Ovary (tissue), 10 donors: ENCODE measurements at places on chromosomes 1 and 21. TPM values are rescaled to one million over a fixed set of nuclear protein-coding genes. Genes with fewer than 3 reads are reported as not detected.

Gene CDK18
- 13.3 TPM for polyA plus RNA-seq

Gene OR2T11
- not detected for polyA plus RNA-seq

Gene PLEKHN1
- 0.10 TPM for polyA plus RNA-seq

Gene EXOC8
- polyA plus RNA-seq, result 5.2 TPM

Gene HNRNPCL2
- polyA plus RNA-seq, result not detected

DNA sequence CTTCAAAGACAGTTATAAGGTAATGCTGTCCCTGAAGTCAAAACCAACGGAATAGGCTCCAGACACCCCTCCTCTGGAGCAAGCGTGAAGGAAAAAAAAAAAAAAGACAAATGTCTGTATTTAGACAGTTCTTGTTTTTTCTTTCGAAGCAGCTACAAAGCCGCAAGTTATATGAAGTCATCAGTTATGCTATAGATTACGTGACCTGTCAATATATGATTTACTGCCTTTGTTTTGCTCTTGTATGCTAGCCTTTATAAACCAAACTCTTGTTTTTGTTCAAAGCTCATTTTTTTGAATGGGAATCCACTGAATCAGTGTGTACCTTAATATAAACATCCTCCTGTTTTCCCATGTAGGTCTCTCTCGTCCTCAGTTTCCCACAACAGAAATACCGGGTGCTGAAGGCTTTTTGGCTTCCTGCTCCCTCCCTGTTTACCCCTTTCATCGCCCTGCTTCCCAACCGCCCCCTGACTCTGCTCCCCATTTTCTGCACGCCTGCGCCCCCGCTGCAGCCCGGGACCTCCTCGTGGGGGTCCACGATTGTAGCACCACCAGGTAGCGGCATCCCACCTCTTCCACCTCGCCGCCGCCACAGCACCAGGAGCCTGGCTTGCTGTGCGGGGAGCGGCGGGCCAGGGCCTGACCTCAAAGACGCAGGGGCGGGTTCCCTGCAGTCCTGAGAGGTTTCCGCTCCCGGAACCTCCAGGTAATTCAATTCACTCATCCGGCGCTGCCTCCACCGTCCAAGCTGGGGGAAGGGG lies 5.2 kb upstream of the ZNF678 start:
- peaks cover 2% of the 10 kb centered on the region for H3K4me1 ChIP-seq
- no peak for DNase-seq
- H3K27me3 ChIP-seq, result no peaks in the 10 kb centered on the region
- H3K36me3 ChIP-seq, result no peaks in the 10 kb centered on the region

DNA sequence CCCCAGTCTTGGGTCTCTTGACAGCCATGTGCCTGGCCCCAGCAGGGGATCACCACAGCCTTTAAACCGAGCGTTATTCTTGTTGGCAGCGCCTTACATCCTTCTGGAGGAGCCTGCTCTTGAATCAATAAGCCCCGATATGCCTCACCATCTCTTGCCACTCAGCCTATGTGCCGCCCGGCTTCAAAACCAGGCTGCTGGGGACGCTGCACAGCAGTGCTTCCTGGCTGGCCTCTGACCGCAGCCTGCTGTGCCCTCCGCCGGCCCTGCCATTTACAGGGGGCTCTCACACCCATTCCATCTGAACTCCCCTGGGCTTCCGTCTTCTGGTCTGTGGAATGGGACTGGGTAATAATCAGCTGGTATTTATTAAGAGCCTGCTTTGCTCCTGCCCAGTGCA lies 3.0 kb upstream of the PEX10 start:
- no peak overlapping the region for H3K27ac ChIP-seq
- no peak for DNase-seq
- H3K4me3 ChIP-seq, result no peak overlapping the region
- no peaks in the 10 kb centered on the region for H3K36me3 ChIP-seq
- peaks cover 6% of the 10 kb centered on the region for H3K4me1 ChIP-seq

GRCh38 chr1:193083365-193084088 lies 21.7 kb downstream of the GLRX2 start:
- no peak overlapping the region for H3K27ac ChIP-seq
- H3K4me1 ChIP-seq, result peaks cover 2% of the 10 kb centered on the region
- H3K27me3 ChIP-seq, result no peaks in the 10 kb centered on the region
- no peak overlapping the region for H3K4me3 ChIP-seq

DNA sequence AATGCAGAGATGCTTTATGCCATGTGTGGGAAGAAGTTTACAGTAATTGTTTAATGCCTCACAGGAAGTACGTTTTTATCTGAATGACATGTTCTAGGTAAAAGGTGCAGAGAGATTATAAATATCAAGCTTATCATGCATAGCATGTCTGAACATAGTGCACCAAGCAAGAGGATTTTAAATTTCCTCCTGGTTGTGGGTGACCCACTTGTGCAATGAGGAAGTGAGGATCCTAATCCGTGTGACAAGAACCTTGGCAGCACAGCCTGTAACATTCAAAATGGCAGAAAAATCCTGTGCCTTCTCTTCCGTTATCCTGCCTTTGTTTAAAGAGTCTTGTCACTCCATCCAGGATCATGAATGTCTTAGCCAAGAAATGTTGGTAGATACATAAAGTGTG lies 75.6 kb downstream of the PLA2G4A start:
- H3K27me3 ChIP-seq, result no peaks in the 10 kb centered on the region
- no peak for DNase-seq
- no peaks in the 10 kb centered on the region for H3K4me1 ChIP-seq
- no peak overlapping the region for H3K27ac ChIP-seq

DNA sequence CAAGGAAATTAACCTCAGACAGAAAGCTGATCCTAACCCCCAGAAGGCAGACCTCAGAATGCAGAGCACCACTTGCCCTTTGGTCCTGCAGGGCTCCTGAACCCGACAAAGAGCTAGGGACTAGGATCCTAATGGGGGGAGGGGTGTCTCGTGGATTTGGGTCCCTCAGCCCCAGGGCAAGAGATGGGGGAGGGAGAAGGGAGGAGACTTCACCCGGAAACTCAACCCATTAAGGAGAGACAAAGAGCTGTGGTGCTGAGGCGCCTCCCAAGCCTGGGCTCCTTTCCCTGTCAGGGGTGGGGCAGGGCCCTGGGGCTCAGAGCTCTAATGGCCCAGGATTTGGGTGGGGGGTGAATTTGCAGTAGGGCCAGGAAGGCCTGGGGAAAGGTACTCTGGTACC lies 2.9 kb downstream of the NECTIN4 start:
- no peaks in the 10 kb centered on the region for H3K27me3 ChIP-seq
- H3K36me3 ChIP-seq, result no peaks in the 10 kb centered on the region

GRCh38 chr1:7659514-7659913 lies 111.6 kb upstream of the VAMP3 start:
- H3K27me3 ChIP-seq, result no peaks in the 10 kb centered on the region
- H3K27ac ChIP-seq, result no peak overlapping the region
- no peak overlapping the region for H3K4me3 ChIP-seq
- DNase-seq, result no peak

DNA sequence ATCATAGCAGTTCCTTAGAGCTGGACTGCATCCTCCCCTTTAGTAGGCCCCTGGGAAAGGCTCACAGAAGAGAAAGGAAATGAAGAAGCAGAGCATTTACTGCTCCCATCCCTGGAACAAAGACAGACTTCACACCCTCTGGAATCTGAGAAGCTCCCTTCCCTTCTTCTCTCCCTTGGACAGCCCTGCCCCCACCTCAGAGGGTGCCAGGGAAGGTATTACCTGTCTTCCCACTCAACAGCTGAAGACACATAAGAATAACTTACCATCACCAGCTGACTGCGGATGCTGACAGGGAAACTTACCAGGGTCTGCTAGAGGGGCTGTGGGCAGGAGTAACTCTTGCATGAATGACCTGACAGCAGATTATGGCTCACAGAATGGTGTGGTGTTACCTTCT lies 14.1 kb upstream of the FAAH start:
- H3K27ac ChIP-seq, result no peak overlapping the region
- no peaks in the 10 kb centered on the region for H3K4me1 ChIP-seq
- H3K4me3 ChIP-seq, result no peak overlapping the region
- H3K36me3 ChIP-seq, result no peaks in the 10 kb centered on the region

GRCh38 chr1:209335178-209335577 lies 248.3 kb upstream of the CAMK1G start:
- H3K27ac ChIP-seq, result no peak overlapping the region
- no peak for DNase-seq
- H3K36me3 ChIP-seq, result no peaks in the 10 kb centered on the region
- no peaks in the 10 kb centered on the region for H3K27me3 ChIP-seq
- no peaks in the 10 kb centered on the region for H3K4me1 ChIP-seq

DNA sequence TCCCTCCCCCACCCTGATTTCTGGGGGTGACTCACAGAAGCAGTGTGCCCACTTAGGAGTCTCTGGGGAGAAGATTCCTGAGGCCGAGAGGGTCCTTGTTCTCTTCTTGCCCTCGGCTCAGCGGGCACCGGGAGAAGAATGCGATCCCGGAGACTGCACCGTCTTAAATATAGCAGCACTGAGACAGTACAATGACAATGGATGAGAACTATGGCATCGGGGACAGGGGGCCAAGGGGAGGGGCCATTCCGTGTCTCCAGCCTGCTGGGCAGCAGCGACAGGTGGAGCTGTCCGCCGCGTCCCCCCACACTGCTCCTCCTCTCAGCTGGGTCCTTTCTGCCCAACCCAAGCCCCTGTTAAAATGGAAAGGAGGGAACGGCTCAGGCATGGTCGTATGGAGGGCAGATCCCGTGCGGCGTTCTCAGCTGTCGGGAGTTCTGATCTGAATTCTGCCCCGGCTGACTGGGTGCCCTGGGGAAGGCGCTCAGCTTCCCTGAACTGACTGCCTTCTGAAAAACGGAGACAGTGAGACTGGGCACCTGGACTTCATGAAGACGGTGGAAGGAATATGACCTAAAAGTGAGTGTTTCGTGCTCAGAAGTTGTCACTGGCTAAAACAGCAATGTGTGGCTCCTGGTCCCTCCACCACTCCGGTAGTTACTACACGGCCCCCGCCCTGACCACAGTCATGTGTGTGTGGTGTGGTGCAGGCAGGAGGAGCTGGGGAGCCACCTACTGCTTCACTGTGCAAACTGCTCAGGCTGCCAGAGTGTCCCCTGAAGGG lies at the start of gene MYOM3:
TSS of gene MYOM3 (minus strand) at position 140 of the 784 bp plus-strand sequence. CDS start 3,499 bp downstream, outside the sequence.
- no peak within 1 kb of the TSS for H3K4me3 ChIP-seq
- DNase-seq, result peak; percentile 73
- H3K27ac ChIP-seq, result no peak within 1 kb of the TSS

DNA sequence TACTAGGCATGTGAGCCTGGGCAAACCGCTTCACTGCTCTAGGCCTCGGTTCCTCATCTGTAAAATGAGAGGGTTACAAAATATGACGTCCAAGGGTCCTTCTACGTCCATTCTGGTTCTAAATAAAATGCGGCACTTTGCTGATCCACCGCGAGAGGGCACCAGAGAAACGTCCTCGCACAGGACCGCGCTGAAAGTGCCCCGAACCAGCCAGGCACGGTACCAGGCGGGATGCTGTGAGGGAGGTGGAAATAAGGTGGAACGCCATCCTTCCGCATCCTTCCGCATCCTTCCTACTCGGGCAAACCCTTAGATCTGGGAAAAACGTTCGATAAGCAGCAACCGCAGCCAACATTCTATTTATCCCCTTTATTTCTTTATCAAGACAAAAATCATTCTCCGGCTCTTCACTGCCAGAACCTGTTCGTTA lies 60.3 kb upstream of the KRTAP19-8 start:
- no peaks in the 10 kb centered on the region for H3K36me3 ChIP-seq
- DNase-seq, result peak; percentile 36
- H3K27me3 ChIP-seq, result no peaks in the 10 kb centered on the region
- H3K4me1 ChIP-seq, result no peaks in the 10 kb centered on the region
- H3K4me3 ChIP-seq, result no peak overlapping the region
- no peak overlapping the region for H3K27ac ChIP-seq

DNA sequence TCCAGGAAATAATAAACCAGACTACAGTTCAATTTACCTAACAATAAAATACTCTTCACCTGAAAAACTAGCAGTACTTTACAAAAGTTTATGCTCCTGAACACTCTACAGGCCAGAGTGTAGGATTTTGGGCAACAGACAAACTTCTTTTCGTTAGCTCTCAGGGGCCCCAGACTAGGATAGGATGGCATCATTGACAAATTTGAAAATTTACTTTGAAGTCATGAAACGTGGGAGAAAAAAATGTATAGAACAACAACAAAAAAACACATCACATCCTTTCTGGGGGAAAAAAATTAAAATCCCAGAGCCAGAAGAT lies 1.2 kb downstream of the PTP4A2 start:
- H3K4me1 ChIP-seq, result peaks cover 8% of the 10 kb centered on the region
- H3K4me3 ChIP-seq, result peak overlapping the region; percentile 77
- peak overlapping the region; percentile 76 for H3K27ac ChIP-seq
- H3K27me3 ChIP-seq, result no peaks in the 10 kb centered on the region

- no peak overlapping the region for H3K4me3 ChIP-seq
- no peak for DNase-seq
- no peaks in the 10 kb centered on the region for H3K27me3 ChIP-seq
- no peak overlapping the region for H3K27ac ChIP-seq
- H3K4me1 ChIP-seq, result no peaks in the 10 kb centered on the region
These were observed 521.1 kb downstream of the ADGRL2 start for GRCh38 chr1:82321794-82322193.

- DNase-seq, result no peak
- H3K36me3 ChIP-seq, result no peaks in the 10 kb centered on the region
- H3K4me3 ChIP-seq, result no peak overlapping the region
- peaks cover 14% of the 10 kb centered on the region for H3K4me1 ChIP-seq
These were observed 31.0 kb downstream of the FBXO42 start for GRCh38 chr1:16321176-16321867.

GRCh38 chr21:46650476-46651098 lies 15.1 kb downstream of the PRMT2 start:
- H3K4me1 ChIP-seq, result no peaks in the 10 kb centered on the region
- H3K27me3 ChIP-seq, result no peaks in the 10 kb centered on the region
- no peak for DNase-seq
- no peaks in the 10 kb centered on the region for H3K36me3 ChIP-seq
- no peak overlapping the region for H3K27ac ChIP-seq
- H3K4me3 ChIP-seq, result no peak overlapping the region

DNA sequence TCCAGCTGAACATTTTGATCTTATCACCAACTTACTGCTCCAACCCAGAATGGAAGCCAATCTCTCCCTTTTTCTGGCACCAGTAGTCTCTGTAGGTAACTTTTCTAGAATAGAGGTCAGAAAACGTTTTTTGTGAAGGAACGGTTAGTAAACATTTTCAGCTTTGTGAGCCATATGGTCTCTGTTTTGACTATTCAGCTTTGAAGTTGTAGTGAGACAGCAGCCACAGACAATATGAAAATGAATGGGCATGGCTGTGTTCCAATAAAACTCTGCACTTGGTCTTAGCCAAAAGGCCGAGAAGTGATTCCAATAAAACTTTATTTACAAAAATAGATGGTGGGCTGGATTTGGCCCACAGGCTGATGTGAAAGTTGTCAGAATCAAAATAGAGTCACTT lies 28.9 kb downstream of the MAP10 start:
- H3K27me3 ChIP-seq, result no peaks in the 10 kb centered on the region
- no peak for DNase-seq
- no peak overlapping the region for H3K4me3 ChIP-seq
- H3K4me1 ChIP-seq, result no peaks in the 10 kb centered on the region

GRCh38 chr1:119878171-119878570 lies 18.1 kb downstream of the ADAM30 start:
- H3K4me1 ChIP-seq, result peaks cover 2% of the 10 kb centered on the region
- no peaks in the 10 kb centered on the region for H3K27me3 ChIP-seq
- no peak overlapping the region for H3K27ac ChIP-seq
- no peaks in the 10 kb centered on the region for H3K36me3 ChIP-seq
- no peak overlapping the region for H3K4me3 ChIP-seq

- H3K36me3 ChIP-seq, result no peaks in the 10 kb centered on the region
- no peaks in the 10 kb centered on the region for H3K27me3 ChIP-seq
- no peak overlapping the region for H3K27ac ChIP-seq
- DNase-seq, result no peak
- no peaks in the 10 kb centered on the region for H3K4me1 ChIP-seq
- H3K4me3 ChIP-seq, result no peak overlapping the region
These were observed 576.2 kb downstream of the NEGR1 start for GRCh38 chr1:71706029-71706671.
